ENCODE measurements at places on chromosomes 12 and 14. TPM values are rescaled to one million over a fixed set of nuclear protein-coding genes. Genes with fewer than 3 reads are reported as not detected.

GZMB gene
- 2,866 TPM for total RNA-seq

SRRM4 gene
- not detected for total RNA-seq

GRCh38 chr12:81722004-81722403, 37.1 kb downstream of the PPFIA2 start:
- no peak overlapping the region for H3K4me3 ChIP-seq
- no peaks in the 10 kb centered on the region for H3K4me1 ChIP-seq
- H3K27me3 ChIP-seq, result peaks cover 3% of the 10 kb centered on the region
- no peak for DNase-seq
- no peaks in the 10 kb centered on the region for H3K36me3 ChIP-seq

GRCh38 chr14:103472939-103473338, 49.7 kb downstream of the CKB start:
- peaks cover 40% of the 10 kb centered on the region for H3K36me3 ChIP-seq
- H3K27me3 ChIP-seq, result no peaks in the 10 kb centered on the region
- no peaks in the 10 kb centered on the region for H3K4me1 ChIP-seq
- no peak for DNase-seq
- no peak overlapping the region for H3K27ac ChIP-seq

RNF34 gene
- total RNA-seq, result 90.8 TPM

SPTB gene
- 0.18 TPM for total RNA-seq

- H3K4me3 ChIP-seq, result no peak overlapping the region
- no peaks in the 10 kb centered on the region for H3K36me3 ChIP-seq
- no peaks in the 10 kb centered on the region for H3K27me3 ChIP-seq
- H3K4me1 ChIP-seq, result no peaks in the 10 kb centered on the region
- no peak for DNase-seq
These were observed 45.6 kb downstream of the DNAH10 start for GRCh38 chr12:123807670-123808069.

Data from CD8-positive, alpha-beta memory T cell (primary cell).